Effector CD4-positive, alpha-beta T cell (primary cell): ENCODE measurements at places on chromosomes 7 and 10.
A peak's percentile ranks its signal among the peaks of the same experiment; 100 is the strongest.

GRCh38 chr7:136293841-136294391 is 316.8 kb upstream of the MTPN start:
- DNase-seq: no peak

GRCh38 chr10:100755821-100756220 is 10.4 kb downstream of the PAX2 start:
- no peak for DNase-seq

DNA sequence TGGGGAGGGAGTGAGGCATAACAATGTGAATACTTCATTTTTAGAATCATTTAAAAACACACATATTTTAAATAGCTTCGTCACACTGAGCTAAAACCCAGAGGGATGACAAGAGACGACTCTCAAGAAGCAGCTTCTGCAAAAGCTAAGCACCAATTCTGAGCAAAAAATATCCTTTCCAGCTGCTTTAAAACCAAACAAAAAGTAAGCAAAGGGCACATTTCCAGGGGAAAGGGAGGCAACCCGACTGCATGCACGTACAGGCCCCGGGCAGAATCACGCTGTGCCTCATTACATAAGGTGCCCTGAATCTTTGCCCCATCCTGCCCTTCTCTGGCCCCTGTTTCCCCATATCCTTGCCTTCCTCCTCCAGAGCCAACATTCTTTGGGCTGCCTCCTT is 78.4 kb downstream of the DGKI start:
- DNase-seq: no peak

DNA sequence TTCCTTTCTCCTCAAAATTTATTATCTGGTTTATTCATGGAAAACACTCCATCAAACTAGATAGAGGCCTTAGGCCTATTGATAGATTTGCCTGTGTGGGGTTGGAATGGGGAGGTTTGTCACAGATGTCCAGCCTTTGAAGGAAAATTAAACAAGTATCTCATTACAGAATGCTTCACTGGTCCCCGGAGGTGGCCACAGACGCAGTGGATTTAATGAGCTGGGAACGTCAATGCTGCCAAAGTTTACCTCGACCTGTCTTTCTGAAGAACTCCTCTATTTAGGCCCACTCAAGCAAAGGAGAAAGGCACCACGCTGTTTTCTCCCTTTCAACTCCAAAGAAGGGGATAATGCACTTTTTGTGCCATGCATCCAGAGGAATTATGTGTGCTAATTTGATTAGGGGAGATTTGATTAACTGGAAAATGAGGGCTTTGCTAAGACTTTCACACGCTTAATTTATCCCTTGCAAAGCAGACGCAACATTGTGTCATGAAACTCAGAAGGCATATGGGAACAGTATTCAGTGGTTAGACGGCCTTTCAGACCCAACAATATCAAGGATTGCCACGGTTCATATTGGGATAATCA is 558.8 kb upstream of the GALNT17 start:
- no peak for DNase-seq

- peak; percentile 36 for DNase-seq
These were observed 37.0 kb upstream of the TES start for GRCh38 chr7:116173051-116174028.

DNA sequence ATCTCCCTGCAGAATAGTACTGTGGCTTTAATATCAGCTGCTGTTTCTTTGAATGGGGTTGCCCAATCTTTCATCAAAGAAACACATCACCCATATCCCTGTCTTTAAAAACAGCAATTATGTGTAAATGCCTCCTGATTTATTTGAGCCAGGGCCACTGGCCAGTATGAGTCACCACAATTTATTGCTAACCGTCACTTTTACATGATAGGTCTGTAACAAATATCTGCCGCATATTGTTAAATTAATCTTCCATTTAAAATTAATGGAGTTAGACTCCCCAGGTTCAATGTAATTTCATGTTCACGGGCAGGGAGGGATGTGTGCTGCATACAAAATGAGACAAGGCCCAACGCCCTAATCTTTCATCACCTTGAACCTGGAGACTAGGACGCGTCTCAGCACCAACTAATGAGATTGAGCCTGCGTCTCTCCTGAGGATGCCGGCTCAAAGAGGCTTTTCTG is 673.4 kb downstream of the AUTS2 start:
- no peak for DNase-seq

DNA sequence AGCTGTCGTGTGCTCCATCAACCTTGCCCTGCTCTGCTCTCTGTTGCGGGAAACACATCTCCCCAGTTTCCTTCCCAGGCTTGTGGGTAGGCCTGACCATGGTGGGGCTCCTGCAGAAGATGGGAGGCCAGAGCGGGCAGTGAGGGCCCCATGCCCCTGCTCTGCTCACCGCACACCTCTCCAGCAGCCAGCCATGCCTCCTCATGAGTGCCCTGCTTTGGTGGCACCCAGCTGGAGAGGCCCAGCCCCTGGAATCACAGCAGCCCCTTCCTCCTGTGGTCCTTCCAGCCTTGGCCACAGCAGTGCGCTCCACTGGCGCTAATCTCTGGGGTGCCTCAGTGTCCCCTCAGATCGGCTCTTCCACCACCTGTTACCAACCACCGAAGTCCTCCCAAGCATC is 4.2 kb upstream of the OPN4 start:
- DNase-seq: no peak

DNA sequence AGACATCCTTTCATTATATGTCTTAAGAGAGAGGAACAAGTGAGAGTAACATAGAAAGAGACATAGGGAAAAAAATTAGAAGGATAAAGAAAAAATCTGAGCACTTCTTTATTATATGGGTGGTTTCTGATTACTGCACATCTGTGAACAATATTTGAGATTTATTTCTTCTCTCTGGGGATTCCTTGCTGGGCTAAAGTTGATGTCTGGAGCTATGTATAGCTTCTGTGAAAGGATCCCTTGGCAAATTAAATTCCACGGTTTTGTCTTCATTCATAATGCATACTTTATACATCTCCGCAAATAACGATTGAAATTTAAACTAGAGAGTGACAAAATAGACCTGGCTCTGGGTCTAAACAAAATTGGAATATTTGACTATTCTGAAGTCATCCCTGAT is 232.2 kb upstream of the CTBP2 start:
- DNase-seq: no peak

DNA sequence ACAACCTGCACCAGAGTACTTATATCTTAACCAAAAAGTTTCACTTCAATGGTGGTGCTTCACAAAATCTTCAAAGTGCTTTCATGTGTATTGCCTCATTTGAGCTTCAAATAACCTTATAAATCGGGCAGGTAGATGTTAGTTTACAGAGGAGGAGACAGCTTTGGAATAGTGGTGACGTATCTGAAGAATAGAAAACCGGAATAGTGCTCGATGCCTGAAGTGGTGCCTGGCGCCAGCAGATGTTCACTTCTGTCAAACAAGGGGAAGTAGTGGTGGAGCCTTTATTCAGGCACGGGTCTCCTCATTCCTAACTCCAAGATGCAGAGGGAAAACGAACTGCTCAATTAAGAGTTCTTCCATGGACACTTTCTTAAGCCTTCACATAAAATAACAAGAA is 58.1 kb downstream of the NHLRC2 start:
- DNase-seq: no peak

GRCh38 chr7:30363778-30364563 is 79.6 kb downstream of the ZNRF2 start:
- no peak for DNase-seq

- DNase-seq: no peak
These were observed 9.3 kb downstream of the RBM33 start for GRCh38 chr7:155653803-155654202.

DNA sequence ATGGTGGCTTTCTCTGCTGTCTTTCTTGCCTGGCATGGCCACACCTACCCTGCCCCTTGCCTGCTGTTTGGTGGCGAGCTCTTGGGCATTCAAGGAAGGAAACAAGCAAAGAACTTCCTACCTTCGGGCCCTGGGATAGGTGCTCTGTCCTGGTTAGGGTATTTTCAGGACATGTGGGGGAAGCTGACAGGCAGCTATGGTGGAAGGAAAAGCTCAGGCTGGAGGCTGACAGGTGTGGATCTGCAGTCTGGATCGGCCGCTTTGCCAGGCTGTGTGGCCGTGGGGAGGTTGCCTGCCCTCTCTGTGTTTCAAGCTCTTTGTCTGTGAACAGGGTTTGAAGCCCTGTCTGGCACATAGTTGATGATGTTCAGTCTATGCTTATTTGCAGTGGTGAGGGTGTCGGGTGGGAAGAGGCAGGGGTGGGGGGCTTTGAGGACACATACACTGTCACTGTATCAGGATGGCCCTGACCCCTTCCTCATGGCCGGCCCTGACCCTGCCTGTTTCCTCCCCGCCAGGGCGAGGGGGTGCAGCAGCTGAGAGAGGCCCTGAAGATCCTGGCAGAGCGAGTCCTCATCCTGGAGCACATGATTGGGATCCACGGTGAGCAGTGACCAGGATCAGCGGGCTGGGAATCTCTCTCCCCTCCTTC is 73.7 kb downstream of the MYL10 start:
- DNase-seq: no peak

DNA sequence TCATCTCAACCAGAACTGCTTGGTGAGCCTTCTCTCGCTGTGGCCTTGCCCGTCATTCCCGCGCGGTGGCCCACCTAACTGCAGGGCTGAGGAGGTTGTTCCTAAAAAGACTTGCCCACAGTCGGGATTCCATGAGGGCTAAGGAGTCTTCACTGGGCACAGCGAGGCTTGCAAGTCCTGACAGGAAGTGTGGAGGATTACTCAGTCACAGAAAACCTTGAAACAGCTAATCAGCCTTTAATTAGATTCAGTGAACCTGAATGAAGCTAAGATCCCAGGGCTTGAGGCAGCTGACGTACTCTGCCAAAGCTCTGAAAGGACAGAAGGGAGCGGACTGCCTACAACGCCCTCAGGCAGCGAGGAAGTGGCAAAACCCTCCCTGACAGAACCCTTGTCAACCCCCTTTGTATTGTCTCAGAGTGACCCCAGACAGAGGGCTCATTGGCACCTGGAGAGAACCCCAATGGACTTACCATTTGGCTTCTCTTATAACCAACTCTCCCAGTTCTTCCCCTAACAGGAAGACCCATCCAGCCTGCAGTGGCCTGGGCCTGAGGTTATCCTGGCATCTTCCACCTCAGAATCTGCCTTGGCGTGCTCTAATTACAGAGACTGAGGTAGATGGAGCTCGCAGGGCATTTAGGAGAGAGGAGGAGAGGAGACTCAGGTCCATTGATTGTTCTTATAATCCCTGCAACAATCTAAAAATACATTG is 2.5 kb upstream of the LAMB4 start:
- no peak for DNase-seq

- no peak for DNase-seq
These were observed 211.1 kb upstream of the GALNT17 start for GRCh38 chr7:70920876-70921275.

- DNase-seq: no peak
These were observed 12.6 kb upstream of the DNAJC1 start for GRCh38 chr10:22016046-22016705.

DNA sequence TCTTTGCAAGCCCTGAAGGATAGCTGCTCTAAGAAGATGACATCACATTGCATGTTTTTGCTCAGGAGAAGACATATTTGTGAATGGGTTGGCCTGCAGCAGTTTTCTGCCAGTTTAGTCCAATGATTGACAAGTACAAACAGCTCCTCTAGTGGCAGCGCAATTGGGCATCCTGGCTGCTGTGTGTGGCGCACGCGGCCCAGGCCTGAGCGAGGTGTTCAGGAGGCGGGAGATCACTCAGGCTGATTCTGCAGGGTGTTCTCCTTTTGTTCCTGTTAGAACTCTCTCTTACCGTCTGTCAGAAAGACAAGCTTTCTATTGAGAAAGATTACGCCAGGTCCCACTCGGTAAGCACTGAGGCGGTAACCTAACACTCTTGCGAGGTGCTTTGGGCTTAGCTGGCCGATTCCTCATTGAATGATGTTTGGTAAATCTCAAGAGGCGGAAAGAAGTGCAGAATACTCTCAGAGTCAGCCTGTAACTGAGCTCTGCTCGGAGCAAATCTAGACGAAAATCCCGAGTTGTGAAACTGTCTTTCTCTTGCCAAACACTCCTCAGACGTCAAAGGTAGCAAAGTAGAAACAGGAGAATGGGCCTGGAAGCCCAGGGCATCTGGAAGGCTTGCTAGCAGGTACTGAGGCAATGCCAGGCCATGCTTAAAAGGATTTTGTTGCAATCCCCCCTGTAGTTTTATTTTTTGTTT is 219.2 kb upstream of the BMPER start:
- no peak for DNase-seq

GRCh38 chr7:152619027-152619739 is 56.8 kb downstream of the XRCC2 start:
- DNase-seq: no peak

DNA sequence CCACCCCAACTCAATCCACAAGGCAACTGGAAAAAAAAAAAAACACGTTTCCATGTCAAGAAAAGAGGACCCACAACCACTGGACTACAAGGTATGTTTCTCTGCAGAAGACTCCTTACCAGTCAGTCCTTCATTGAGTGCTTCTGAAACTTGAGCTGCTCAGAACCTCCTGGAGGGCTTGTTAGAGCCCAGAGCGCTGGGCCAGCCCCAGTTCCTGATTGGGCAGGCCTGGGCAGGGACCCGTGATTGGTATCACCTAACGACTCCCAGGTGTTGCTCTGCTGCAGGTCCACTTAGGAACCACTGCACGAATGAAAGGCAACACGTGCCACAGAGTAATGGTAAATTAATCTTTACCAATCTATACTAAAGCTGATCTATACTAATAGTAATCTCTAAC is 473 bp upstream of the CCDC201 start:
- no peak for DNase-seq

- DNase-seq: no peak
These were observed 139.5 kb downstream of the ST7 start for GRCh38 chr7:117092785-117093184.

GRCh38 chr10:116141855-116142254 is 131.2 kb downstream of the GFRA1 start:
- no peak for DNase-seq

GRCh38 chr7:51764976-51765375 is 448.4 kb upstream of the COBL start:
- DNase-seq: no peak

- no peak for DNase-seq
These were observed 742.3 kb upstream of the GALNT17 start for GRCh38 chr7:70389531-70390151.

DNA sequence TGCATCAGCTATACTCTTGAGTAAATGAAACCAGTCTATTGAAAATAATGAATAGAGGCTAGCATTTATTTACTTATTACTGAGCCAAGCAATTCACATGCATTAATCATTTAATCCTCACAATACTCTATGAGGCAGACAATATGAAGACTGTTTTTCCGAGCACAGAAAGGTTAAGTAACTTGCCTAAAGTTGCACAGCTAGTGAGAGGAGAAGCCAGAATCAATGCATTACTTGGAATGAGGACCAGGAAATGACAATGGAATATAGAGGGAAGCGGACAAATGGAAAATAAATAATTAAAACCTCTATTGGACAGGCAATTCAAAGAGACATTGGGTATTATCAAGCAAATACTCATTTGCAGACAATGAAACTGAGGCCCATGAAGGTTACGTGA is 207.6 kb upstream of the PRKCQ start:
- DNase-seq: no peak

DNA sequence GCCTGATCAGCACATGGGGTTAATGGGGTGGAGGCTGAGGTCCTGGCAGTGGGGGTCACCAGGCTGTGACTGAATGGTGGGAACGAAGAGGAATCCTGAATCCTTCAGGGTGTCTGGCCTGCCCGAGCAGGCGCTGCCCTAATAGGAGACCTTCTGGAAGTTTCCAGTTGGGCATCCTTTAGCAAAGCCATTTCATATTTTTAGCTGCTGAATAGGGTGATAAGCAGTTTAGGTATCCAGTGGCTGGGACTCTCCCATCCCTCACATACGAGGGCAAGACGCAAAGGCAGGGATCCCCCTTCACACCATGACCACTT is 159.3 kb downstream of the SH3PXD2A start:
- DNase-seq: no peak
